ENCODE measurements at places on chromosomes 2 and 18.

GRCh38 chr2:199842631-199843395 is 8.2 kb downstream of the FTCDNL1 start:
- DNase-seq = no peak

DNA sequence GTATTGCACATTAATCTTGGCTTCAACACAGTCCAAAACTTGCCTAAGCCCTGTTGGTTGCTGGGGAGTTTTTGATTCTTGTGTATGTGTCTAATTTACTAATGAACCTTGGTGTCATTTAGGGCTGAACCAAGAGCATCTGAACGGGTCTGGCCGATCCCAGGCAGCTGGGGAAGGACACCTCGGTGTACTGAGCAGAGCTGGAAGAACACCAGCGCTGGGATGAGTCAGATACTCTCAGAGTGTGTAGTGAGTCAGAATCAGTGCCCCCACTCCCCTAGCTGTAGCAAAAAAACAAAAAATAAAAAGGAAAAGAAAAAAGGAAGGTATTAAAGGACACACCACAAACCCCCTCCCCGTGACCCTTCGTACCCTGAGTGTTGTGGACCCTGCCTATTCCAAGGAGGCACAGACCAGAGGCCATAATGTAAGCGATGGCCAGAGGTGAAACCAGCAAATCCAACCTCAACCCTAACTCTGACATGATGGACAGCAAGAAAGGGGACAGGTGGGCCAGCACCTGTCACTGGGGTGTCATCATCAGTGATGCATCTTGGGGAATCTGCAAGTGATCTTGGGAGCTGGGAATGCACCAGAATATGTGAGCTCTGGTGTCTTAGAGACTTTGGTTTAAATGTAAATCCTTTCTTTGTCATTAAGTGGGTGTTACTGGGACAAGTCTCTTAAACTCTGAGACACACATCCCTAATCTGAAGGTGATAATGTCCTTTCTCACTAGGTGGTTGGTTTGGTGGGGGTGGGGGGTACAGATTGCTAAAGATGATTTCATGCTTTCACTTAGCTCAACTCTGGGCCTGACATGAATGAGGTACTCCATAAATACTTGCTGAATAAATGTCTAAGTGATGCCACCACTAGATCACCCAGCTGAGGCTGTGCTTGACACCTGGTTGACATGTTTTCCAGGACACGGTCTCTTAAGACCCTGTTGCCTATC is 34.2 kb upstream of the NCOA1 start:
- DNase-seq = peak; percentile 8

GRCh38 chr2:104812286-104812685 is 41.6 kb upstream of the POU3F3 start:
- DNase-seq = no peak

DNA sequence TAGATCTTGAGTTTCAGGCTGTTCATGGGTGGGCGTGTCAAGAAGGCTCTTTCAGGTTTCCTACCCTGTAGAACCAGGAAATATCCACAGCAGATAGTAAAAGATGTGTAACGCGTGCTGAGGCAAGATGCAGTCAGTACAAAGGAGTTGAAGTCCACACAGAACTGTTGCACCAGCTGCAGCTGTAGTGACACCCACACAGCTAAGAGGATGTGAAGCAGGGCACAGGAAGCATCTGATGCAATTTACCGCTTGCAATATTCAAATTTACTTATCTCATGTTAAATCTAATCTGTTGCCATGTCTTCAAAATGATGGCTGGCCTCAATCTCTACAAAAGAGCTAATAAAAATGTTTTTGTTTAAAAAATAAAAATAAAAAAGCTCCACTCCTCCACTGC is 132.8 kb downstream of the ARHGAP15 start:
- peak; percentile 78 for DNase-seq

DNA sequence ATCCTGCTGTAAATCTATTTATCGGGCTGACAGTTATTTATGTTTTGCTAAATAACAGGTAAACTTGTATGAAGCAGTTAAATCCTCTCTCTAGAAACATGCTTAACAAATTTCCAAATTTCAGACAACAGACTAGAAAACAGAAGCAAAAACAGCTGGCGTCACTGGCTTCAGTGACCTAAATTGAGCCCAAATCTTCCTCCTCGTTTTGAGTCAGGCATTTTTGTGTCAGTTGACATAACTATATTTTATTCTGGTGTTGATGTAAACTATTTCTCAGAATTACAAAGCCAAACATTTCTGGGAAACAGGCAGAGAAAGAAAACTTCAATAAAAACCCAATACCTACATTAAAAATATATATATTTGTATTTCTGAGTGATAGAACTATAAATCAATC is 21.7 kb downstream of the RBMS1 start:
- DNase-seq = no peak

- DNase-seq = no peak
These were observed 206.5 kb upstream of the FANCL start for GRCh38 chr2:58447586-58447985.

GRCh38 chr2:8154270-8154669 is 527.6 kb upstream of the ID2 start:
- no peak for DNase-seq

GRCh38 chr2:175036582-175037018 is 31.4 kb upstream of the CHN1 start:
- DNase-seq = peak; percentile 58

- peak; percentile 17 for DNase-seq
These were observed 144.3 kb downstream of the VAPA start for GRCh38 chr18:10057894-10058791.

DNA sequence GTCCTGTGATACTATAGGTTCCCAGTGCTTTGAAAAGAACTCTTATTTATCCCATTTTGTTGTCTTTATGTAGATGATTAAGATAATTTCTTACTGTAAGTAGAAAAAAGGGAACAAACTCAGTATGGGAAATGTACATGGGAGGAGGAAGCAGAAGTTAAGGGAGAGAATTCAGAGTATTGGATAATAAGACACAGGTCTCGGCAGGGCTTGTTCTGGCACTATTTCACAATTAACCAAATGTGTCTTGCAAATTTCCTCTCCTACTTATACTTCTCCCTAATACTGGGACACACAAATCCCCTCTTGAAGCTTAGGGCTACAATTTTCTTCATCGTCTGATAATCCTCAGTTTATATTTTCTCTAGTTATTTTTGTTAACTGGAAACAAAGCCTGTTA is 744.0 kb downstream of the ADCYAP1 start:
- DNase-seq = peak; percentile 93

DNA sequence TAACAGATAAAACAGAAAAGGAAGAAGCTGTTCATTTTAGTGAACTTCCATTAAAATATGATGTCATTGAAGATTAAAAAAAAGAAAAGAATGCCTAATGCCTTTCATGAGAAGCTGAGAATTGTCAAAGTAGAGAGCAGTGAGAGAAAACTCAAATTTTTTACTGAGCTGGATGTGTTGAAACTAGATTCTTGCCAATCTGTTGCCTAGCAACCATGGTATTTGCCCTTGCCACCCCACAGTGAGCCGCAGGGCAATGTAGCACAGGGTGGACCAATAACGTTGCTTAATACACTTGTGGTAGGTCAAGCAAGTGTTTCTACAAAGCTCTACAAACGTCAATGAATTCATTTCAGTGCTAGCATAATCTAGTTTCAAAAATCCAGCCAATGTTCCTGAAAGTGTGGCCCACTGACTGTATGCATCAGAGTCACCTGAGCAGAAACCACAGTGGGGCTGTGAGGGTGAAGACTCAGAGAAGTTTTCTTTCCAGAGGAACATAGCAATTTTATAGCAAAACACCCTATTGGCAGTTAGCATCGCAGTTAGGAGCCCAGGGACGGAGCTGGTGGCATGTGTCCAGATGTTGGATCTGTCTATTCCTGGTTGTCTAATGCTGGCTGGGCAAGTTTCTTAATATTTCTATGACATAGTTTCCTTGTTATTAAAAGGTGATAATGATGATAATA is 132.2 kb downstream of the DOCK10 start:
- DNase-seq = peak; percentile 80

- no peak for DNase-seq
These were observed 57.3 kb upstream of the FAM117B start for GRCh38 chr2:202577250-202578183.

GRCh38 chr2:120225549-120226065 is 2.4 kb upstream of the TMEM185B start:
- no peak for DNase-seq

DNA sequence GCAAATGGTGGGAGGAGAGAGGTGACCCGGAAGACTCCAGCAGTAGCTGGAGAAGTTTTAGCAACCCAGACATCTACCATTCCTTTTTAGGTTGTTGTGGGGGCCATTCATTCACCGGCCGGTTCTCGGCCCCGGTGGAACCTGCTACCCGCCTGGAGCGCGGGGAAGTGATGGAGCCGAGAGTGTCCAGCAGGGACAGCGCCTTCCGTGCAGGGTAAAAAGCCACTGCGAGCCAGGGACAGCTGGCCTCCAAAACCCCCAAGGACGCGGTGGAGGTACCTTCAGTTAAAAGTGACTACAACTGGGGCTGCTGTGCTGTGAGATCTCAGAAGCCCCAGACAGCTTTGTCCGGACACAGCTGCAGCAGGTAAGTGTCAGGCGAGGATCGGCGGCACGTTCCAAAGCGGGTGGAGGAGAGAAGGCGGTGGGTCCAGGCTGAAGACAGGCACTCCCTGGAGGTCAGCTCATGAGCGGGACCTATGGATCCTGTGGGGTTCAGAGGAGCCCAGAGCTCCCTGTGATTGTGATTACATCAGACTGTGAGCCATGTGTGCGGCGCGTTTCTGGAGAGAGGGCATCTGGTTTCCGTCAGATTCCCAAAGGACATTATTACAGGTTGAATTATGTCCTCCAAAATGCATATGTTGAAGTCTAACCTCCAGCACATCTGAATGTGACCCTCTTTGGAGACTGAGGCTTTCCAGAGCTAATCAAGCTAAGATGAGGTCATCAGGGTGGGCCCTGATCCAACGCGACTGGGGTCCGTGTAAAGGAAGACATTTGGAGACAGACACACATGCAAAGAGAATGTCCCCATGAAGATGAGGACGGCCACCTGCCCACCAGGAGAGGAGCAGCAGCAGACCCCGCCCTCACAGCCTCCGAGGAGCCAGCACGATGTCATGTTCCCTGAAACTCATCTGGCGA is 276.3 kb downstream of the EIPR1 start:
- no peak for DNase-seq

DNA sequence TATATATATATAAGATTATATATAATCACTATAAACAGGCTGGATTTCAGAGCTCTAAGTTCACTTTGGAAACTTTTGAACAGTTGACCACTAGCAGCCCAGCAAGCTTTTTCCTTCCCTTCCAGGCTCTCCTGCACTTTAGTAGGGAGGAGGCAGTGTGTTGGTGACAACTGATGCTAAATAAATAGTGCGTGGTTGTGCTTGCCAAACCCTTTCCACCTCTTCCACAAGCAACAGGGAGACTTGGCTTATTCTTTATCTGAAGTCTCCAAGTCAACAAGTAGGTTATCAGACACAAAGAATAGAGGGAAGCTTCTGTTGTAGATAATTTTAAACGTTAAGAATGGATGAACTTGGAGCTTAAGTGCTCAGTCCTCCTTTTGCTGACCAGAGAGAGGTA is 408.2 kb upstream of the HNRNPA3 start:
- no peak for DNase-seq

DNA sequence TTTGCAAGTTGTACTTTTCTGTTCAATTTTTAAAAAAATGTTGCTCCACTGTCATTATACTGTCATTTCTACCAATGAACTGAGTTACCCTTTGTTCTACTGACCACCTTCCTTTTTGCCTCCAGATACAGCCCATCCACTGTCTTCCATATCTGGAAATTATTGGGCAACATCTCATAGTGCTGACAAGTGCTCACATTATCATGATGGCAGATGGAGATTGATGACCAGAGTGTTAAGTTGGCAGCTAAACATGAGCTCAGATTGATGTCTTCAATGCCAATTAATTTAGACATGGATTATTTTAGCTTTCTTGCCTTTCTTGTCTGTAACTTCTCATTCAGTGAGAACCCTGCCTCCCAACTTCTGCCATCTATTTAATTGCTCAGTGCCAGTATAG is 76.6 kb downstream of the KIAA1328 start:
- DNase-seq = no peak

- DNase-seq = no peak
These were observed 33.9 kb upstream of the GORASP2 start for GRCh38 chr2:170895023-170895757.

- DNase-seq = no peak
These were observed 2.9 kb upstream of the SLC4A3 start for GRCh38 chr2:219624565-219624964.

GRCh38 chr2:47747878-47748277 is 35.1 kb upstream of the MSH6 start:
- DNase-seq = no peak

GRCh38 chr2:159606287-159606686 is 10.1 kb downstream of the BAZ2B start:
- DNase-seq = no peak

GRCh38 chr18:9016633-9017166 is 85.8 kb upstream of the NDUFV2 start:
- DNase-seq = no peak

GRCh38 chr2:235713189-235713588 is 219.3 kb downstream of the AGAP1 start:
- DNase-seq = no peak

DNA sequence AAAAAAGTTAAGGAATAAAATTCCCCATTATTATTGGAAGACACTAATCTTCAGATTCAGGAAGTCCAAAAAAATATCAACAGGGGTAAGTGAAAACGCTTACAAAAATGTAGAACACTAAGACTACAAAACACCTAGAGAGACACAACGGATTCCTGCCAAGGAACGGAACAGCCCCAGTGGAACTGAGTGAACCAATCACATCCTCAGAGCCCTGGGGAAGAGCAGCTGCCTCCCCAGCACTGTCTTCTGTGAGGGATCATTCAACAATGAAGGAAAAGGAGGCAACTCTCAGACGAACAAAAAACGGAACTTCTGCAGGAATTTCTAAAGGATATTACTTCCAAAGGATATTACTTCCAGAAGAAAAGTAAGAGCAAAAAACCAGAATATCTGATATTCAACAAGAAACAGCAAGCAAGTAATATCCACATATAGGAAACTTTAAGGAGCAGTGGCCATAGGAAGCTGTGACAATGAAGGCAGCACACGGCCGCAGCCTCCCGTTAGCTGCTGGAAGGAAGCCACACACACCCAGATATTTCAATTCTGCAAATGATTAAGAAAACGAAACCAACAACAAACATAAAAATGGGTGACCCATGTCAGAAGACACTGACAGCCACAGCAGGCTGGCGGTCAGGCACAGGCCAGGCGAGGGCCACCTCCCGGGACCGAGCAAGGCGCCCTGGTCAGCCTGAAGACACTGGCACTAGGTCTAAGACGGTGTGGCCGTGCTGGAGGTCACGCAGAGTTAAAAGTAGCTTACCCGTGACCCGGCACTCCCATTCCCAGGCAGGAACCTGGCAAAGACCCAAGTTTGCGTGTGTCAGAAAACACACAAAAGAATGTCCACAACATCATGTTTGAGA is 81.8 kb downstream of the HDAC4 start:
- no peak for DNase-seq

DNA sequence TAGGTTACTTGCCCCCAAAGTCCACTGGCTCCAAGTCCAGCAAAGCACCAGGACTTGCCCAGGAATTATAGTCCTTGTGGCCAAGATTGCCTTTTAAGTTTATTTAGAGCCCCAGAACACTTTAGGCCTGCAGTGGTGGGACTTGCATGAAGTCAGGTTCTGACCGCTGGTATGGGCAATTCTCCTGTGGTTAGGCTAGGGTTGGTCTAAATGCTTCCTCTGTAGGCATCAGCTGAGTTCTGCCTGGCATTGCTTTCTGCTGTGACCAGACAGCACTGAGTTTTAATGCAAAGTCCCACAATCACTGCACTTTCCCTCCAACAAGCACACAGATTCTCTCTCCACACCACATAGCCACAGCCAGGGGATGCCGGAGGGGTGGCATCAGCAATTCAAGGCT is 64.5 kb downstream of the DDX18 start:
- no peak for DNase-seq

Data from AML-193 (cell line).